Neuronal stem cell (in vitro differentiated cells): ENCODE measurements at places on chromosomes 7 and 10.

DNA sequence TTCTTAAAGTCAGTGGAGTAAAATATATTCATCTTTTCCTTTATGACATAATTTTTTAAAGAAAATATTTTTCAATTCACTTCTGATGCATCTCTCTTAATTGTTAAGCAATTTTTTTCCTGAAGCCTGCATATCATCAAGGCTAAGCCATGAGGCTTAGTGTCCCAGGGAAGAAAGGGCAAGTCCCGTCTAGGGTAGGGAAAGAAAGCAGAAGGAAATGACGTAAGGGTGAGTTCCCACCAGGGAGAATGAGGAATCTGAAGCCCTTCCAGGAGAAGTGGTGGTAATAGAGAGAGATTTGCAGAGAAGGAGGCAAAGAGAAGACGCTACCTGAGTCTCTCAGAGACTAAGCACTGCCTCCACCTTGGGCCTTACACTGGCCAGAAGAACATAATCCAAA, 96.8 kb upstream of the NFE2L3 start:
- DNase-seq = no peak

GRCh38 chr10:126369125-126369710, 19.1 kb downstream of the ADAM12 start:
- DNase-seq = no peak

- no peak for DNase-seq
These were observed 59.4 kb upstream of the MXI1 start for GRCh38 chr10:110147961-110148360.

GRCh38 chr10:101745074-101745696, 30.7 kb downstream of the FGF8 start:
- DNase-seq = no peak

DNA sequence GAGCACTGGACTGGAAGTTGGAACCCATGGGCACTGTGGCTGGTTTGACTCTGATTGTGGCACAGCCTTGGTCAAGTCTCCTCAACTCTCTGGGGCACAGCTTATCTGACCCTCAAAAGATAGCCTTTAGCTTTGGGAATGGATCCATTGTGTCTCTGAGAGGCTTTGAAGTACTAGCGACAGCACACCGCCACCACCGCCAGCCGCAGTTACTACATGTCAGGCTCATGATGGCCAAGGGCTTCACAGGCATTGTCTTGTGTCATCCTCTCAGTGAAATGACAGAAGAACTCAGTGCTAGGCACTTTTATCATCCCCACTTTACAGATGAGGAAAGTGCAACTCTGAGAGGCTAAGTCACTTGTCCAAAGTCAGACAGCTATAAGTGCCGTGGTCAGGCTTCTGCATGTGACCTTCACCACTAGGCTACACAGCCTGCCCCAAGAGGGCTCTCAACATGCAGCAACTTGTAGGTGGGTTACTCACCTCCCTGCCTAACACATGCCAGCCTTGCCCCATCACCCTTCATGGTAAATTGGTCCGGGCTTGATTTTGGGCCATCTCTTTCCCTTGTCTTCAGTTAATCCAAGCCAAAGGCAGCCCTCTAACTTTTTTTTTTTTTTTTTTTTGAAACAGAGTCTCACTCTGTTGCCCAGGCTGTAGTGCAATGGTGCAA, 44.1 kb downstream of the C10orf105 start:
- no peak for DNase-seq

DNA sequence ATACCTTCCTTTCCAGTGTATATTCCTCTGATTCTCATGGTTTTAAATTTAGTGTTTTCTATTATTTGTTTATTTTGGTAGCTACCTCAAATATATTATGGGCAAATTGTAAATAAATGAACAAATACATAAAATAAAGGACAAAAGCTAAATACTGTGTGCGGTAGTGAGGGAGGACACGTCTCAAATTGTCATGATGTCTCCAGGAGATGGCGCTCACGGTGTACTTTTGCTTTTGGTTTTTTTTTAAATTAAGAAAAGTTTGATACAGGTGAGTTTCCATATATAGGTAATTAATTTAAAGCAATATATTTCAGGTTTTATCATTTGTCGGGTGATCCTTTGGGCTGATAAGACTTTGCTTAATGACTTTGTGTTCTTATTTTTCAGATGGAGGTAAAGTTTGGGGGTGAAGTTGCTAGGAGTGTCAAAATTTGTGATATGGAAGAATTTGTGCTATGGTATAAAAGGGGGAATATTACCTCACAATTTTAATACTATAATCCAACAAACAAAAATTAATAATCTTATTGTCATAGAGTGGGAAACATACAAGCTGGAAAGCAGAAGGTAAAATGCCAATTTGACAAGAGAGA, 68.4 kb upstream of the TMEM229A start:
- peak; percentile 17 for DNase-seq

DNA sequence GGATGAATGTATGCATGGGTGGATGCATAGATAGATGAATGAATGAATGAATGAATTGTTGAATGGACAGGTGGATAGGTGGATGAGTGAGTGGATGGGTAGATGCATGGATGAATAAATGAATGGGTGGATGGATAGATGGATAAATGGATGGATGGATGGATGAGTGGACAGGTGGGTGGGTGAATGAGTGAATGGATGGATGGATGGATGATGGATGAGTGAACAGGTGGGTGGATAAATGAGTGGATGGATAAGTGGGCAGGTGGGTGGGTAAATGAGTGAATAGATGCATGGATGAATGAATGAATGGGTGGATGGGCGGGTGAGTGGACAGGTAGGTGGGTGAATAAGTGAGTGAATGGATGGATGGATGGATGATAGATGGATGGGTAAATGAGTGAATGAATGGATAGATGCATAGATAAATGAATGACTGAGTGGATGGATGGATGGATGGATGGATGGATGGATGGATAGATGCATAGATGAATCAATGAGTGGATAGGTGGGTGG, 72.6 kb downstream of the MYL10 start:
- no peak for DNase-seq

DNA sequence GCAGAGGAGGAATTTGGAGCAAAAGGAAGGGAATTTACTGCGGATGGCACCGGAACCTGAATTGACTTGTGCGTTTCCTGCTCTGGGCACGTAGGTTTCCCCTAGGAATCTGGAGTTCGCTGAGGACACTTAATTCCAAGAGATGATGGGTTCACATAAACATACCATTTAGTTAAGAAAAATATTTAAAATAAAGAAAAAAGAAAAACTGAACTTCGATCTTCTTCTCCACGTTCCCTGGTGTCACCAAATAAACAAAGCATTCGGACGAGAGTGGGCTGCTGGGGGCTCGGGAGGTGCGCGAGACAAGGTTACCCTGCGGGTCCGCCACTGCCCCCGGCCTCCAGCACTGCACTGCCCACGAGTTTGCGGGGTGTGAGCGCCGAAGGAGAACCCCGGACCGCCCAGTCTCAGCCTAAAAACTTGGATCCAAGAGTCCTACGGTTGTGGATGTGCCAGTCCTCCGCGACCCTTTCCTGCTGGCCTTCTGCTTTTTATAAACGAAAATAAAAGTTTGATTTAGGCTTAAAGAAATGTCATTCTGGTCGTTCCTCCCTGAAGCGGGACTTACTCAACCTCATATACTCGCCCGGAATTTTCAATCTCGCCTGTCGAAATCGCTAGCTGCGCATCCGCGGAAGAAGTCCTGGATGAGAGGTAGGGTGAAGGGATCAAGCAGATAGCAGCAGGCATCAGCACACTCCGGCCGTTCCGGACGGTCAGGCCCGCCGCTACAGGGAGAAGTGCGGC, 30.3 kb downstream of the SKIDA1 start:
- DNase-seq = no peak

DNA sequence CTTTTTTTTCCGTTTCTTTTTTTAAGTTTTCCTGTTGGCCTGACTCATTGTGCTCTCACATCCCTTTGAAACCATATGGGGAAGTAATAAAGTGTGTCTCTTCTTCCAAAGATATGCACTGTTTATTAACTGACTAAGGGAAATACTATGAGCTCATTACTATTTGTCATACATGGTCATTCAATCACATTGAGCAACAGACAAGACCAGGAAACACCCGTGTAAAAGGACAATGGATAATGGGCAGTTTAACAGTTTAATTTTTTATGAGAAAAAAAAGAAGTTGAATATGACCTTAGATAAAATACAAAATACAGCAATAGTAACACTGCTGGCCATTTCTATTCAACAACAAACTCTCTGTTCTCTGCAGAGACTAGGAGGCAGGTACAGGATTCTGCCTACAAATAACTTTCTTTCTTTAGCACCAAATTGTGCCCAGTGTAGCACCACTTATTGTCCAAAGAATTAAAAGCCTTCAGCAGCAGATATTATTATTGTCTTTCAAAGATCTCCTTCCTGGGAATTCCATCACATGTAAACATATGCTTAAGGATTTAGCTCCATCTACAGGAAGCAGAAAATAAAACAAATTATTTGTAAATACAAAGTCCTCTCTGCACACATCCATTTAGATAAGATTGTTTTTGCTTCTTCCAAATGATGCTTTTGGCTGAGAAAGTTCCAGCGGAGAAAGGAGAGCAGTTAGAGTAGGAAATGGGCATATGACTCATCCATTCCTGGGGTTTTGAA, 55.0 kb upstream of the AKR1E2 start:
- no peak for DNase-seq

- no peak for DNase-seq
These were observed 10.4 kb downstream of the CUL2 start for GRCh38 chr10:35079763-35080162.

- no peak for DNase-seq
These were observed 286 bp downstream of the SP8 start for GRCh38 chr7:20786421-20786778.

- no peak for DNase-seq
These were observed 63.7 kb downstream of the ZNRF2 start for GRCh38 chr7:30348083-30348560.

- DNase-seq = no peak
These were observed 614 bp upstream of the IFIT2 start for GRCh38 chr10:89301232-89301631.

DNA sequence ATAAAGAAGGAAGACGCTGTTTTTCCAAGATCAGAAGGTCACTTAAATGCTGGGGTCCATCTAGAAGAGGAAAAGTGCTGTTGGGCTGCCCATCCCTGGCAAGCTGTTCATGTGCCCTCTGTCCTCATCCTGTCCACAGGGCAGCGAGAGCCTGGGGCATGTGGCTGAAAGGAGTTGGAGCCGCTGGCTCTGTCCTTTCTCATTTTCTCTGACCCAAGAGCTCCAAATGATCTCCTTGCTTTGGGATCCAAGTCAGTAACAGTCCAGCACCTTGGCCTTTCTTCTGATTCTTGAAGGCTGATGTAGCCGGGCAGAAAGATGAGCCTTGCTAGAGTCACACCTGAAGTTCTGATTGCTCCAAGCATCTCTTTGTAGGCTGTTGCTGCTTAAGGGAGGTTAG, 44.4 kb downstream of the SPDYE5 start:
- DNase-seq = no peak

GRCh38 chr10:24929056-24929544, 23.3 kb downstream of the PRTFDC1 start:
- DNase-seq = no peak

GRCh38 chr7:16359216-16359615, 62.1 kb downstream of the CRPPA start:
- DNase-seq = no peak
